Activated CD4-positive, alpha-beta T cell treated with anti-CD3 and anti-CD28 coated beads, Interleukin-2, amount 50 U/mL, for 24 hours (primary cell): ENCODE measurements at places on chromosomes 13 and 19.
A peak's percentile ranks its signal among the peaks of the same experiment; 100 is the strongest.

GRCh38 chr13:37526710-37527473, 71.7 kb downstream of the POSTN start:
- DNase-seq = no peak

DNA sequence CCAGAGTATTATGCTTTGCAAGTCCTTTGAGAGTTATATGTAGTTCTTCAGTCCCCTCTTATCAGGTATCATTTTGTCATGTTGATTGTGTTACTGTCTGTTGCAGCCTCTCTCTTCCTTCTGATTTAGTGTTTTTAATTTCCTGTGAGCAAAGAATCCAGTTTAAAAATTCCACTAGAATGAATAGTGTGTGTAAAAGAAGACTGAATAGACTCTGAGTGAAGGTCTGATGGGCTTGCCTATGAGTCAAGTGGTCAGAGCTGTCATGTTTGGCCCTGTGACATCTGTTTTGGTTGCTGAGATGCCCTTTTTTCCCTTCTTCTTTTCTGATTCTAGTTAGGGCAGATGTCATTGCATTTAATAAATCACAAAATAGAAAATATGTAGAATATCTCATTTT, 23.3 kb upstream of the KCTD4 start:
- no peak for DNase-seq

DNA sequence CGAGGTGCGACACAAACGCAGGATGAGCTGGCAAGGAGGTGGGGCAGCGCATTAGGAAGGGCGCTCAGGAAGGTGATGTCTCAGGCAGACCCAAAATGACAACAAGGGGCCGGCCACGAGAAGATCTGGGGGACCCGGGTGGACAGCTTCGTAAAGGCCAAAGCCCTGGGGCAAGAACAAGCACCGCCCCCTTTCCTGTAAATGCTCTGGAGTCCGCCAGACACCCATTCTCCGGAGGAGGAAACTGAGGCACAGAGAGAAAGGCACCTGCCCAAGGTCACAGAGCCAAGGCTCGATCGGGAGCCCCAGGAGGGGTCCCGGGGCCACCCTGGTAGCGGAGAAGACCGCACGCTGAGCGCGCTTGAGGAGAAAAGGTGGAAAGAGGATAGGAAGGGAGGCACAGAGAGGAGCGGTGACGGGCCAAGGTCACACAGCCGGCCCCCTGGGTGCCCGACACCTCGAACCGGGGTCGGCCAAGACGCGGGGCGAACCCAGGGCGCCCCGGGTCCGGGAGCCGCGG, 571 bp downstream of the SAFB2 start:
- DNase-seq = peak; percentile 5

GRCh38 chr13:97266332-97266731, 44.2 kb downstream of the MBNL2 start:
- no peak for DNase-seq

- DNase-seq = peak; percentile 42
Observed at GRCh38 chr13:29594303-29594709, 1.2 kb downstream of the SLC7A1 start.

DNA sequence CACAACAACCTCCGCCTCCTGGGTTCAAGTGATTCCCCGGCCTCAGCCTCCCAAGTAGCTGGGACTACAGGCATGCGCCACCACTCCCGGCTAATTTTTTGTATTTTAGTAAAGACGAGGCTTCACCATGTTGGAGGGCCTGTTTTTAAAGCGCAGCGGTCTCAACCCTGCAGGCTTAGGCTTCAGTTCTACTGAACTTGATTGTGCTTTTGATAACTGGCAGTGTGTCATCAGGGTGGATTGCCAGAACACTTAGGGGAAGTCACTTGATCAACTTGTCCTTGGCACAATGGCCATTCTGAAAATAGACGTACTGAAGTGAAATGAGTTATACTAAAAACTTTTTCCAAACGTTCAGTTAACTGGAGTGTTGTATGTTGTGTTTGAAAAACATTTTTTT, 472.2 kb downstream of the KLF5 start:
- DNase-seq = no peak

- no peak for DNase-seq
Observed at GRCh38 chr13:48978942-48979601, 3.4 kb downstream of the FNDC3A start.

DNA sequence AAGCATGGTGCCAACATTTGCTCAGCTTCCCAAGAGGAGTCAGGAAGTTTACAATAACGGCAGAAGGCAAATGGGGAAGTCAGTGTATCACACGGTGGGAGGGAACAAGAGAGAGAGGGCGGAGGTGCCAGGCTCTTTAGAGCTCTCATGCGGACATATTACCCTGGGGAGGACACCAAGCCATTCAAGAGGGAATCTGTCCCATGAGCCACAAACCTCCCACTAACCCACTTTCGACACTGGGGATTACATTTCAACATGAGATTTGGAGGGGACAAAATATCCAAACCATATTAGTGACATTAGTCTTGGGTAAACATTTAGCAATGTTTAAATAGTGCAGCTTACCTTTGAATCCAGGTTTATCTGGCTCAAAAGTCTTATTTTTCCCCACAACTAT, 69.9 kb downstream of the SLAIN1 start:
- DNase-seq = no peak

DNA sequence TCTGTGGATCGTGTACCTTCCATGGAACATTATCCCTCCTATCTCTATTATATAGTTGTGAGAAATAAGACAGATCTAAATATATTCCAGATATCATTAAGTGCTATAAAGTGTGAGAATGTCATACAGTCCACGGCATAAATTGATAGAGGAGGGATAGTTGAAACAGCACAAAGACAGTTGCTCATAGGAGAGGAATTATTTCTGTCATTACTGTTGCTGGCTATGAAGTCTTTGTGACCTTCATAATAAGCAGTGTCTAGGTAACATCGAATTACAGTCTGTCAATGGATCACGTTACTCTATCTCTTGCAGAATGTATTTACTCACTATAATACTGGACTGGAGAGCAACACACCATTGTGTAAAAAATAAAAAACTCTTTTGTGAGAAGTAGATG, 671.5 kb upstream of the PCDH20 start:
- no peak for DNase-seq

- DNase-seq = no peak
Observed at GRCh38 chr13:113601166-113602070, 16.9 kb downstream of the TFDP1 start.

- DNase-seq = no peak
Observed at GRCh38 chr13:113232208-113233003, 23.0 kb downstream of the CUL4A start.

GRCh38 chr13:40388617-40389016, 277.8 kb downstream of the FOXO1 start:
- DNase-seq = peak; percentile 44

GRCh38 chr13:95470574-95471366, 81.8 kb upstream of the CLDN10 start:
- DNase-seq = no peak

DNA sequence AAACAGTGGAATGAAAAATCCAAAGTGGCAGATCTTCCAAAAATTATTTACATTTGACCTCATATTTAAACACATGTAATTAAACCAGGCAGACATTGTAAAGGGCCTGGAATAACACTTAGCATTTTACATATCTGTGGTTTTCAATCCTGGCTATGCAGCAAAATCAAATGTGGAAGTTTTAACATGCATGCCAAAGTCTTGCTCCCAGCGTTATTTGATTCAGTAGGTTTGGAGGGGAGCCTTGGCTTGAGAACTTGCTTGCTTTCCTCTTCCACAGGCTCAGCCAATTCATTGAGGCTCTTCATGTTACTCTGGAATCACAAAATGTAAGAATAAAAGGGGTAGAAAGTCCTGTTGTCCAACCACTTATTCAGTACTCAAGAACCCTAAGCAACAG, 42.5 kb upstream of the INTS6 start:
- no peak for DNase-seq

DNA sequence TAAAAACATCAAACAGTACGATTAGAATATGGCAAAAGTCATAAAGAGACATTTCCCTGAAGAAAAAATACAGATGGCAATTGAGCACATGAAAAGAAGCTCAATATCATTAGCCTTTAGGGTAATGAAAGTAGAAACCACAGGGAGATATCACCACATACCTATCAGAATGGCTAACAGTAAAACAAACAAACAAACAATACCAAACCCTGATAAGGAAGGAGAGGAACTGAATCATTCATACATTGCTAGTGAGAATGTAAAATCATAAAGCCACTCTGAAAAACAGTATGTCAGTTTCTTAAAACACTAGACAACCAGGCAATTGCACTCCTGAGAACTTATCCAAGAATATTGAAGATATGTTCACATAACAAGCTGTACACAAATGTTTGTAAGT, 1342.5 kb upstream of the SLC10A2 start:
- no peak for DNase-seq

DNA sequence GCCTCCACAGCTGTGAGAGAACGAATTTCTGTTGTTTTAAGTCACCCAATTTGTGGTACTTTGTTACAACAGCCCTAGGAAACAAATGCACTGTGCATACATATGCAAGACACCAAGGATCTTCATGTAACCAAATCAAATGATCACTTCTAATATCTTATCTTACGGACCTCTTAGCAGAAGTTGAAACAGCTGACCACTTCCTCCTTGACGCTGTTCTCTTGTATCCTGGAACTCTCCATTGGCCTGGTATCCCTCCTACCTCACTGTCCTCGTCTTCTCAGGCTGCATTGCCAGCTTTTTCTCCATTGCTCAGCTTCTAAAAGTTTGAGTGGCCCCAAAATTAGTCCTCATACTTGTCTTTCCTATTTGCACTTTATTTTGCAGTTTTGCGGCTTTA, 200.4 kb downstream of the DLEU7 start:
- DNase-seq = no peak

GRCh38 chr19:16788479-16788878, 40.7 kb upstream of the SIN3B start:
- no peak for DNase-seq

GRCh38 chr19:3045885-3046697, 16.2 kb downstream of the TLE5 start:
- no peak for DNase-seq

DNA sequence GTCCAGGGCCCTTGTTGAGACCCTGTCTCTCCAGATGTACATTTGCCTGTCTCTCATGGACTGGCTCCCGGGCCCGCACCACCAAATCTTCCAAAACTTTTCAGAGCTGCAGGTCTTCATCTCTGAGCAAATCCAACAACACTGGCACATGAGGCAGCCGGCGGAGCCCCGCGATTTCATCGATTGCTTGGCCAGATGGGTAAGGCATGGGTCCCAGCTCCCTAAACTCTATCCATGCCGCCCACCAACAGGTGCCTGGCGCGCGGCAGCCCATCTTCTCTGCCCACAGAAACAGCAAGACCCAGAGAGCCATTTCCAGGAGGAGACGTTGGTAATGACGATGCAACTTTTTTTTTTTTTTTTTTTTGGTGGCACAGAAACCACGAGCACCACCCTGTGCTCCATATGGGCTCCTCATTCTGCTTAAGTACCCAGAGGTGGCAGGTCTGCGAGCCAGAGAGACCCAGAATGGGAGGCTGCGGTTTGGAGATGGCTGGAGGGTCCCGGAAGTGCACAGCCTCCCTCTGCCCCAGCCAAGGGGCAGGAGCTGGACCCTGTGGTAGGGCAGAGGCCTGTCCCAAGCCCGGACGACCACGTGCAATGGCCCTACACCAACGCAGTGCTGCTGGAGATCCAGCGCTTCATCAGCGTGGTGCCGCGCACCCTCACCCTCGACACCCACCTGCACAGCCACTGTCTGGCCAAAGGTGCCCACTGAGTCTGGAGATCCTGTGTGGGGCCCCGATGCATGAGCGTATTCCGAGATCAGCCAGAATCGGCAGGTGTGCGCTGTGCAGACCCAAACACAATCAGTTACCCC, 22.6 kb downstream of the CYP2F1 start:
- no peak for DNase-seq

DNA sequence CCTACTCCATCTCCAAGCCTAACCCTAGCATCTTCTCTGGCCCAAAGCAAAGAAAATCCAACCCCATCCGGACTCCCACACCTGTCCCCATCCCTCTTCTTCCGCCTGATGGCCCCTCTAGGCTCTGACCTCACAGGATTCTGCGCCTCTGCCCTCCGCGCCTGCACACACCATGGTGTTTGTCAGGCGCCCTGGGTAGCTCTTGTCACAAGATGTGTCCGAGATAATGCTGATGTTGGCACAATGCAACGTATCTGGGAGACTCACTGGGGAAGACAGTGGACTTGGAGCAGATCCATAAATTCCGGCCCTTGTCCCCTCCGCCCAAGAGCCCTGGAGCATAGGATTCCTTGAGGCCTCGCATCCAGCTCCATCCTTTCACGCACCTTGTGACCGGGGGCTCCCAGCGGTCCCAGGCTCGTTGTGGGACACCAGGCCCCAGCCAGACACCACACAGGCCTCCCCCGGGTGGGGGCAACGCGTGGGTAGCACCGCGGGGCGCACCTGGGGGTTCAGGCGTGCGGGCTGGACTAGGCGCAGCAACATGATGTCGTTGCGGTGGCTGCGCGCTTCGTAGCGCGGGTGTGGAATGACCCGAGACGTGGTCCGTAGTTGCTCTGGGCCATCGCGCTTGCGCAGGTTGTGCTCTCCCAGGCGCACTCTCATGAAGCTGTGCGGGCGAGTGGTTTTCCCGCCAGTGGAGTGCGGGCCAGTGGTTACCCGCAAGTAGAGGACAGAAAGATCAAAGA, 3.1 kb upstream of the KLK1 start:
- DNase-seq = no peak

GRCh38 chr19:18541992-18542940, 1.1 kb downstream of the FKBP8 start:
- DNase-seq = no peak

DNA sequence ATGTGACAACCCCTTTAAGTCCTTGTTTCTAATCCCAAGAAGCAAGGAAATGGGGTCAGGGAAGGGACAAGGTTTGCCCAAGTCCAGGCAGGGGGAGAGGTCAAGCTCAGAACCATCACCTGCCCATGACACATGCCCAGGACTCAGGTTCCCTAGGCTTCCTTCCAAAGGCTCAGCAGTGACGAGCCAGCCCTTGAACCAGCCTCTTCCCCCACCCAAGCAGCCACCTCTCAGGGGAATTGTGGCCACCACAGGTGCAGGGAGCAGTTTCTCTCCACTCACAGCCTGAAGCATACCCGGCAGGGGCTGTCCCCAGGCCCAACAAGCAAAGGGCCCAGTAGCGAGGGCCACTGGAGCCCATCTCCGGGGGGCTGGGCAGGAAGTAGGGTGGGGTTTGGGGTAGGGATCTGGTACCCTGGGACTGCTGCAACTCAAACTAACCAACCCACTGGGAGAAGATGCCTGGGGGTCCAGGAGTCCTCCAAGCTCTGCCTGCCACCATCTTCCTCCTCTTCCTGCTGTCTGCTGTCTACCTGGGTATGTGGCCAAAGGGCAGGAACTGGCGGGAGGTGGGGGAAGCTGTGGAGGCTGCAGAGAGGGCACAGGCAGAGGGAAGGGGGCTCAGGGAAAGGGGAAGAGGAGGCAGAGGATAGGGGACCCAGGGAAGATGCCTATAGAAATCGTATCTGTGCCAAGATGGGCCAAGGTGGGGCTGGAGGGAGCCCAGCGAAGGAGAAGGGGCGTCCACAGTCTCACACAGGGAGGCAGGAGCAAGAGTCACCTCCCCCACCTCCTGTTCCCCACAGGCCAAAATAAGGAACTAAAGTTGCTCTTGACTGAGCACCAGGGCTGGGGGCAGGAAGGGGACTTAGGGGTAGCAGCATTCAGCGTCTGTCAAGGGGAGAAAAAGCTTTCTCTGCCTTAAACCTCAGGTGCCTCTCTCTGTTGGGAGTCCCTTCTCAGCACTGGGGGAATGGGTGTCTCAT, at the start of gene CD79A:
CD79A (plus strand) TSS at position 433 of the 986 bp plus-strand sequence; CDS start at position 459, 26 bp downstream.
- DNase-seq = no peak
